Mononuclear cell (primary cell): ENCODE measurements at places on chromosomes 11 and 22. TPM values are rescaled to one million over a fixed set of nuclear protein-coding genes. Genes with fewer than 3 reads are reported as not detected.

The NPAS4 gene
- not detected for total RNA-seq

The KLHDC7B gene
- total RNA-seq, result 1.7 TPM

The TRIM49 gene
- not detected for total RNA-seq

The ANGPTL5 gene
- 0.10 TPM for total RNA-seq
